ENCODE measurements at places on chromosomes 6 and 20.

DNA sequence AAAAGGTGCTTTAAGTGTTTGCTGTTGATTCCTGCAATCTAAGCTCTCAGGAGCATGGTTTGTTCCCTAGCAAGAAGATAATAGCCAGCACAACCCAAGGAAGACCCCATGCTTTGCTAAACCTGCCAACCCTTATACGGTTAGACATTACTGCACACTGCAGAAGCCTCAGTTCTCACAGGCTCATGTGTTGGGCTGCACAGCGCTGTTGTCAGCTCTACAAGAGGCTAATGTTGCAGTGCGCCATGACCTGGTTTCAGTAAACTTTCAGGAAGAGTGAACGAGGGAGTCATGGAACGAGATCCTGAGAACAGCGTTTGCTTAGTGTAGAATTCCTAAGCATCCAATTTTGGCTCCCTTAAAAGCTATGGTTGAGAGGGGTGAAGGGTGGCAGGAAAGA lies 218.5 kb downstream of the ARHGAP18 start:
- DNase-seq, result no peak

- DNase-seq, result peak; percentile 19
Measured at GRCh38 chr6:20559924-20560551, 25.8 kb downstream of the CDKAL1 start.

GRCh38 chr6:23170049-23170448 lies 600.7 kb downstream of the HDGFL1 start:
- no peak for DNase-seq

DNA sequence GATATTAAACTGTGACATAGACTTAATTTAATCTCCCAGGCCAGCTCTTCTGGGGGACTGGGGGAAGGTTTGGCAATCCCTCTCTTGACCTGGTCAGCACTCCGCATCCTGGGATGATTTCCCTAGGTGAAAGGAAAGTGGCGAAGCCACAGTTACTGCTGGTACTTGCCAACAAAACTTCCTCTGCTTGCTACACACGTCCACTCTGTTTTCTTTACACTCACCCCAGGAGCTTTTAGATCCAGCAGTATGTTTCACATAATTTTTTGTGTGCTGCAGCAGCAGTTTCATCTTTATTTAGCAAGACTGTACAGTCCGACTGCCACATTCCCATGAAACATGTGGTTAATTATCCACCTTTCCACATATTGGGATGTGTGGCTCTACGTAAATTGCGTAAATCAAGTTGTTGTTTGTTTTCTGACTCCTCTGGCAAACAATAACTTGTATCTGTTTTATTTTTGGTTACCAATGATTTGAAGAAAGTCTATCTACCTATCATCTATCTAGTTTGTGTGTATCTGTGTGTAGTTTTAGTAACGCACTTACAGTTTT lies 284.0 kb downstream of the PHF3 start:
- no peak for DNase-seq

- no peak for DNase-seq
Measured at GRCh38 chr6:160804639-160805038, 102.6 kb downstream of the PLG start.

- no peak for DNase-seq
Measured at GRCh38 chr6:3356824-3357420, 98.2 kb downstream of the PSMG4 start.

GRCh38 chr20:47775039-47775438 lies 10.2 kb downstream of the SULF2 start:
- DNase-seq, result no peak

DNA sequence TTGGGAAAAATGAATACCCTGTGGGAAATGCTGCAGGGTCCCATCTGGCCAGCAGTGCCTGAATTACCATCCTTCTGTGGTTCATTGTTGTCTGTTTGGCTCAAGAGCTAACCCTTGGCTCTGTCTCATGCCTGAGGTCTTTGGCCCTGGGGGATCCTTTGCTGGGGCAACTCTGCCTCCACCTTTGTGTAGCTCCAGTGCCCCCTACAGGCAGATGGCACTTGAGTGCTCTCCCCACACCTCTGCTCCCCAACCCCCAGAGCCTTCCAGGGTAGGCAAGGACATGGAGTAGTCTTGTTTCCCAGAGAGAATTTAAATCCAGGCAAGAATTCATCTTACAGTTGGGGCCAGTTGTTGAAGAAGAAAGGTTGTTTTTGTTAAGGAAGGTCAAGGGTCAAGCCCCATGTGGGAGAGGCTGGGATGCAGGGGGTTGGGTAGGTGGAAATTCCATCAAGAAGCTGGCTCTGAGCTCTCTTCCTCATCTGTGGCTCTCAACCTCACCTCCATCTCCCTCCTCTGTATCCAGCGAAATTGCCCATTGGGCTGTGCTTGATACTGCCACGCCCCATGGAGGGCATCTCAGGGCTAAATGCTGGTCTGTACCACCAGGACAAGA lies 44.2 kb downstream of the ZNF831 start:
- DNase-seq, result no peak

DNA sequence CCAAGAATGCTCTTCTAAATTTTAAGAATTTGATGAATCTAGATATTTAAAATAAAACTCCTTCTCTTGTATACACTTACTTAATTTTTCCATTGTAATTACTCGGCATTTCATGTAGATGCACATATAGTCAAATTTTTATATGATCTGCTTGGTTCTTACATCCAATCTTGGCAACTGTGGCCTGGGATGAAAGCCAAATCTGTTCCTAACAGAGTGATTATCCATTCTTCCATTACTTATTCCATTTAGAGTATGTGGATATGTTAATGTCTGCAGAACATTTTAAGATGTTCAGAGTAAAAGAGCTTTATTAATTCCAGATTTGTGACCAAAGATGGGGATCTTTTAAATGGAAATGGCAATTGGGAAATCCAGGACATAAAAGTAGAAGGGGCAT lies 144.1 kb upstream of the PDE7B start:
- no peak for DNase-seq

DNA sequence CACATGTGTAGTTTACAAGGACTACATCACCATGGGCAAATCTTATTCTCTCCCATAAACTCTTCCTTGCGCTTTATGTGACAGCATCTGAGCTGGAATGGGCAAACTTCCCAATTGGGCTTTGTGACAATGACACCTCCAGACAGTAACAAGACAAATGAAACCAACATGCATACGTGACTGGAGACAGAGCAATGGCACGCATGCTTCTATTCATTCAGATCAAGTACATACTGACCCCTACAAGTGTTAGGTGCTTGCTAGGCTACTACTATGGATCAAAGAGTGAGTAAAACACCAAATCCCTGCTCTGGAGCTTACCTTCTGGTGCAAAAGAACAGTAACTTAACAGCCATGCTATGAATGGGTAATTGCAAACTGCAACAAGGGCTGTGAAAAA lies 394.9 kb downstream of the BTBD9 start:
- no peak for DNase-seq

- DNase-seq, result peak; percentile 59
Measured at GRCh38 chr6:89597988-89598387, 40.6 kb downstream of the LYRM2 start.

GRCh38 chr6:115485400-115485799 lies 575.3 kb downstream of the FRK start:
- DNase-seq, result peak; percentile 3

- peak; percentile 51 for DNase-seq
Measured at GRCh38 chr20:48635791-48636267, 192.0 kb downstream of the PREX1 start.

GRCh38 chr20:63173552-63174191 lies 42.3 kb downstream of the YTHDF1 start:
- no peak for DNase-seq

DNA sequence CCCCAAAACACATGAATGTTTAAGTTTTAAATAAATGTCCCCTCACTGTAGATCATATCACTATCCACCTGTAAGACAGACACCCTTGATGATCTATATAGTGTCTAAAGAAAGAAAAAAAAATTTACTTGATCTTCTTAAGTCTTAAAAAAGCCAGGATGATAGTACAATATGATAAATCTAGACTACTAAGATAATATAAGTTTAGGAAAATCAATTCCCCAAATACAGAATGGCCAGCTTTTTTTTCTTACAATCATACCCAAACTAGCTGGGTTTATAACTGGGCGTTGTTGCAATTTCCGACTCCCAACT lies 14.4 kb downstream of the ZNF217 start:
- DNase-seq, result no peak

DNA sequence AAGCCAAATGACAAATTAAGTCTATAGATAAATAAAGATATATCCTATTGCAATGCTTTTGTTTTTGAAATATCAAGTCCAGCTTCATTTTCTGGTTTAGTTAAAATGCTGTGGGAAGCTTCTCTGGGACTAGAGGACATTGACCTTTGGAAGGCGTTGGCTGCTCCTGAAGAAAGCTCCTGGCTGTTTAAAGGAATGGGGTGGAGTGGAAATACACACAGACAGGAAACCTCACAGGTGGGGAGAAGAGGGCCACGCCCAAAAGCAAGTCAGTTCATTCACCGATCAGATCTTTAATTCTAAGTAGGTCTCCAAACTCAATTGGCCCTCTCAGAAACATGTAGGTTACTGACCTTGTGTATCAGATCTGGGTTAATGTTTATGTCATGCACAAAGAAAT lies 59.6 kb downstream of the SPTLC3 start:
- DNase-seq, result no peak
